ENCODE measurements at places on chromosomes 5 and 9.

DNA sequence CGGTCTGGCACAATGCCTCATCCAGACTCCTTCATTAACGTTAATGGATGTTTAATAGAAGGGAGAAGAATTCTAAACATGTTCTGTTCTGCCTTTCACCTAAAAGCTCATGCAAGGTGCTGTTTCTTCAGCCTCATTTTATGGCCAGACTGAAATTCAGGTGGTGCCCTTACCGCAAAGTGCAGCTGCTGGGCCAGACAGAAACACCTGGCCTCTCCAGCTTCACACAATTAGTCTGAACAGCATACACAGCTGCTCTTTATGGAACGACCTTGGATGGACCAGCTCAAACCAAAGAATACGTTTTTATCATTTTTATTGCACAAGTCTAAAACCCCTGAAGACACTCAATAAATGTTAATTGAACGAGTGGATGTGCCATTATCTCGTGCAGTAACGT is 4.6 kb downstream of the SNCAIP start:
- no peak for DNase-seq

DNA sequence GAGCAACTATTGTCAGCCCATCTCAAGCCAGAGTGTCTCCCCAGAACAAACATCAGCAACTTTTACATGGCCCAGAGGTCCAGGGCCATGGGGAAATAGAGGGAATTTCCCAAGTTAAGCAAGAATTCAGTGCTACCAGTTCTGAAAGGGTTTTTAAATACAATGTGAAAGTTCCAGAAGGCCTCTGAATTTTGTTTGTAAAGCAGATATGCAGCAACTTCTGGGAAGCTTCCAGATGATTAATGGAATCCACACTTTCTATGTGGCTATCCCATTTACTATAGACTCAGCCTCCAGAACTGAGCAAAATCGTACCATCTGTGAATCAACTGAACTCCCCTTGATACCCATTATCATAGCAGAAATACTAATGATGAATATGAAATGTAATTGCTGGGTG is 93.8 kb downstream of the FEM1C start:
- no peak for DNase-seq

DNA sequence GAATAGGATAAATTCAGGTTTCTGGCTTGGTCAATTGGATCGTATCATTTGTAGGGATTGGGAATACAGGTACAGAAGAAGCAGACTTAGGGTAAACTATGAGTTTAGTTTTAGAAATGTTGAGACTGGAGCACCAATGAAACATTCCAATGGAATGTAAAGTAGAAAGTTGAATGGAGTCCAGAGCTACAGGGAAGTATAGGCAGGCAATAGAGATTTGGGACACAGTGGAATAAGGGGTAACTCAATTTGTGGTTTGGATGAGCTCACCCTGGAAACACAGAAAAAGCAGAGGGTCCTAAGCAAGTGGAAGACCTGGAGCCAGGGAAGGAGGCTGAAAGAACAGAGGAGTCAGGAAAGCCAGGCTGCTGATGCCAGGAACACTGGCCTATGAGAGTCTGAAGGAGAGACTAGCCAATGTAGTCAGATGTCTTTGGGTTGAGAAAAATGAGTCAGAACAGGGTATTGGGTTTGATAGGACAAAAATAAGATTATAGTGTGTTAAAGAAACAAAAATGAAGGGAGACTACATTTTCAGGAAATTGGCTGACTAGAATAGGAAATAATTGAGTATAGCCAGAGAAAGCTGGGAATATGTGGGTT is 72.8 kb downstream of the STARD4 start:
- DNase-seq: no peak

GRCh38 chr5:157167214-157167621 is 1.2 kb upstream of the GARIN3 start:
- DNase-seq: no peak

DNA sequence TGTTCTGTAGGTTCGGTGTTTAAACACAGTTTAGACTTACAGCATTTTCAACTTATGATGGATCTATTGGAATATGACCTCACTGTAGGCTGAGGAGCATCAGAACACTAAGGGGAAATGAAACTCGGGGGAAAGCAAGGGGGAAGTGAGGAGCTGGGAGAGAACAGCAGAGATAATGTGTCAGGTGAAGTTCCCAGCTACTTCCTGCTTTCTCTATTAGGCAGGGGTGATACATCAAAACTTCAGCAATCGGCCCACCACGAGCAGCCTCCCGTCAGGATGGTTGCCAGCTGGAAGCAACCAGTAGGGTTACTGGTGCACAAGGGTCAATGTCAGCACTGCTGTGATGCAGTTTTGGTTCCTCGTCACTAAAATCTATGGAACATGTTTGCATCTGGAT is 34.3 kb downstream of the FAT2 start:
- no peak for DNase-seq

DNA sequence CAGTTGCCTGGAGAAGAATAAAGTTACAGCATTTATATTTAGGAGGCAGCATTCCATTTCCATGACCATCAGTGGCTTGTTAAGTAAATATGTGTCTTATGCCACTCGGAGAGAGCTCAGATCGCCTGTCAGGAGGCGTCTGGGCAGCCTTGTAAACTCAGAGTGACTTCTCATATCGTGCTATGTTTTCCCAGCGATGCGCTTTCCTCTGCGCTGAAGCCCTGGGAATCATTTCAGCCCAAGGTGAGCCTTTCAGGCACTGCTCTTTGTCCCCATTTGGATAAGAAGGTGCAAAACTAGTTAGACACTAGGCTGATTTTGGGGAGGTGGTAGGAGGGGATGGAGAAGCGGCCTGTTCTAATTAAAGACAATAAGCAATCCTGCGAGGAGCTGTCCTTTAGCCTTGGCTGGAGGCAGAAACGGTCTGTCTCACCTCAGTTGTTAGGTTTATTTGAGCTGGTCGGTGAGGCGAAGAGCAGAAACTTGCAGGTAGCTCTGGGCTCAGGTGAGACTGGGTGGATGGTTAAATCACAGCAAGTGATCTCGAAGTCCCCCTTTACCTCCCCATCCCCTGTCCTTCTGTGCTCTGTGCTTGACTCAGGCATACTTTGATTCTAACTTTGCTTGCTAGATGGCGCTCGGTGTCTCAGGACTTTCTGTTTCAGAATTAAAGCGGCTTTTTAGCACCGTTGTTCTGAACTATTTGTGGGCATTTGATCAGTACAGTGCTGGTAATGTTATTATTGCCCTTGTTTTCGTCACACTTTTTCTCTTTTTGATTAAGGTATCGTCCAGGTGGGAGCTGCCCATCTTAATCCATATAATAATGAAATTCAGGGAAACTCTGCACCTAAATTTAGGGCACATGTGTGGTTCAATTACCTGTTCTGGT is 24.6 kb downstream of the NR2F1 start:
- DNase-seq: peak; percentile 31

DNA sequence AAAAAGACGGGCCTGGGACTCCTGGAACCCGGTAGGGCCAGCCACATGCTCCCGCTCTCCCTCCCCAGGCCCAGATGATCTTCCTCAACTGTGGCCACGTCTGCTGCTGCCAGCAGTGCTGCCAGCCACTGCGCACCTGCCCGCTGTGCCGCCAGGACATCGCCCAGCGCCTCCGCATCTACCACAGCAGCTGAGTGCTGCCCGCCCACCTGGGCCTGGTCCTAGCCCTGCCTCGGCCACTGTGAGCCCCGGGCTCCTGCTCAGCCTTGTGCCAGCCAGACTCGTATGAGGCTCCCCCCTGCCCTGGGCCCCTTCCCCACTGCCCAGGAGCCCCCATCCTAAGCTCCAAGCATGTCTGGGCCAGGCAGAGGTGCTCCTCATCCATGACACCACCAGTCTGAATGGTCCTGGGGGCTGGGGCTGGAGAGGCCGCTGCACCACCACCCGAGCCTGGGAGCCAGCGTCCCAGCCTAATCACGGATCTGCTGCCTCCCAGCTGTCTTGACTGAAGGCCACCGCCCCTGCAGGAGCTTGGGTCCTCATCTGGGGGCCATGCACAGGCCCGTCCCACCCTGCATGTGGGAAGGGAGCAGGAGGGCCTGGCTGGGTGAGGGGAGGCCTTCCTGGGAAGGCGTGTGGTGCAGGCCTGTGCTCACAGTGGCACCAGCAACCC is 51.5 kb downstream of the LRSAM1 start:
- DNase-seq: no peak

DNA sequence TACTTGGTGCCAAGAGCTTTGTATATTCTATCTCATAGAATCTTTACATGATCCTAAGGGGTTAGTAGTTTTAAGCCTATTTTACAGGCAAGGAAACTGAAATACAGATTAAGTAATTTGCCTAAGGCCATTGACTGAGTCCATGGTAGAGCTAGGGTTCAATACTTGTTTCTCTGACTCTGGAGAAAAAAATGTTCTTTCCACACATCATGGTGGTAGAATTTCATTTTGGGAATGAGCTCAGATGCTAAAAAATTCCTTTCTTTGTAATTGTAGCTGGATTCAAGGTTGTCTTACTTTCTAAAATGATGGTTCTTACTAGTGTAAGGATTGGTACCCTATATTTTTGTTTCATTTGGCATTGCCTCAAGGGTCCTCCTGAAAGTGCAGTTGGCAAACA is 86.0 kb downstream of the ANKRD55 start:
- no peak for DNase-seq

- no peak for DNase-seq
These were observed 53.1 kb upstream of the DAB2IP start for GRCh38 chr9:121598167-121598964.

DNA sequence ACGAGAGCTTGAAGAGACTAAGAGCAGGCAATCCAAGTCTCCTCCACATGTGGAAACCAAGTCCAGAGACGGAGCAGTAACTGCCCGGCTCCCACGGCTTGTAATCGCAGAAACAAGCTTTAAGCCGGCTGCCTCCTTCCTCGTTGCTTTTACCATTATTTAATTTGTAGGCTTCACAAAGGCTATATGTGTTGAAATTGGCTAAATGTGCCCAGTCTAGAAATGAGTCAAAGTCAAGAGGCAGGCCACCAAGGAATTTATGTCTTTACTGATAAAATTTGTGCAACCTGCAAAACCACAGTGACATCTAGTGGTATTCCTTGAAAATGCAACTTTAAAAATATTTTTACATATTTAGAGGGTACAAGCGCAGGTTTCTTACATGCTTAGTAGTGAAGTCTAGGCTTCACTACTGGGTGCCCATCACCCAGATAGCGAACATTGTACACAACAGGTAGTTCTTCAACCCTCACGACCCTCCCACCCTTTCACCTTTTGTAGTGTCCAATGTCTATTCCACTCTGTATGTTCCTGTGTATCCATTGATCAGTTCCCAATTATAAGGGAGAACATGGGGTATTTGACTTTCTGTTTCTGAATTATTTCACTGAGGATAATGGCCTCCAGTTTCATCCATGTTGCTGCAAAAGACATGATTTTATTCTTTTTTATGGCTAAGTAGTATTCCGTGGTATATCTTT is 33.5 kb upstream of the EBF1 start:
- peak; percentile 31 for DNase-seq

- no peak for DNase-seq
These were observed 245.5 kb downstream of the HSPA4 start for GRCh38 chr5:133297293-133297692.

DNA sequence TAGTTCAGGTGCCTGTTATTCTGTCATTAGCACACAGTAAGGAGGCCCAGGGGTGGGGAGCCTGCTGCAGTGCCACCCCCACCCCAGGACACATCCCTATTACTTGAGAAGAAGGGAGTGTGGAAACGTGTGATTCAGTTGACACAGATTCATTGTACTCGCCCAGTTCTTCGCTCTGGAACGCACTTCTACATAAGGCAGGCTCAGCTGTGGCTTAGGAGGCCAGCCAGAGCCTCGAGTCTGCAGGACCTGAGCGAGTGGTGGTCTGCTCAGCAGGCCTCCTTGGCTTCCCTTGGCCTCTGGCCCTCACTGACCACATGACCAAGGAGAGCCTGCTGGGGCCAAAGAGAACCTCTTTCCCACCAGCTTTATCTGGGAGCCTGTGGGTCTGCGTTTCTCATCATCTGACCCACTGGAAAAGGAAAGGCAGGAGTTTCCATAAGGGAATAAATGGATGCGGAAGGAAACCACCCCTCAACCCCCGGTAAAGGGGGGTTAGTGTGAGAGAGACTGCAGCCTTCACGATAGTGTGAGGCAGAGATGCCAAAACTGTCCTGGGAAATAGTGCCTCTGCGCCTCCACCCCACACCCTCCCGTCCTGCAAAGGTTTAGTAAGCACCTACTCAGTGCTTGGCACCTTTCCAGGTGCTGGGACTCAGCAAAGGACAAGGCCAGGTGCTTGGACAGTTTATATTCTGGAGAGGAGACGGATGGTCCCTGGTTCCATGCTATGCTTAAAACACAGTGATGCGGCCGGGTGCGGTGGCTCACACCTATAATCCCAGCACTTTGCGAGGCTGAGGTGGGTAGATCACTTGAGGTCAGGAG is 73.7 kb downstream of the PPARGC1B start:
- no peak for DNase-seq

DNA sequence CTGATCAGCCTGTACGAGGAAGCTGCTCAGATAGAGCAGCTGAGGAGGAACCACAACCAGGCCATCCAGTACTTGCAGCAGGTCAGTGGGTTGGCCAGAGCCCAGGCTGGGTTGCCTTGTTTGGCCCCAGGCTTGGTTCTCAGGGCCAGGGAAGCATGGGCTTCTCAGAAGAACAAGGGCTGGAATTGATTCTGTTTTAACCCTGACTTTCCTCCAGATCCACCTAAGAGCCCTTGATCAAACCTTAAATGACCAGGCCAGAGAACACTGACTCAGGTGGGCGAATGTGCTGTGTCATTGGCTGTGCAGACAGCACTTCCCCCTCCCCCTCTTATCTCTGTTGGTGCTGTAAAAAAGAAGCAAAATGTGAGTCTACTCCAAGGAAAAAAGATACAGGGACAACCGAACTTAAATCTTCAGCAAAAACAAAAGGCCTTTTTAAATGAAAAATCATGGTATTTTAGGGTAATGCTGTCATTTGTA is 28.1 kb downstream of the TTC23L start:
- DNase-seq: no peak

- DNase-seq: no peak
These were observed 270.2 kb upstream of the MVB12B start for GRCh38 chr9:126056312-126057021.

DNA sequence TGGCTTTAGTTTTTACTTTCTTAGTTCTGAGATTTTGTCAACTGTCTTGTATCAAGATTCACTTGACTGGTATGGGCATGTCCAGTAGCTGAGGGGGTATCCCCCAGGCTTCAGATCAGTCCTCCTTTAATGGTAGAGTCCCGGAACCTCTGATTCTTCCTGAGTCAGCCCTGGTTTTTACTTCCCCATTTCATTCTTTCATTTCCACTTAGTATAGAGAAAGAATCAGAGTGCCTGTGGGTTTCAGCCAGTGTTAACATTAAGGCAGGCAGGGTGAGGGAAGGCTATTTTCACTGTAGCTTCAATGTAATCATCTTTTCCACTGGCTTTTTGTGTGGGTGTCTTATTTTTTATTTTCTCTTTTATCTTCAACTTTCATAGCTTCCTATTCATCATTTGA is 8.3 kb upstream of the COMMD10 start:
- no peak for DNase-seq
